ENCODE measurements at places on chromosomes 6 and 20. TPM values are rescaled to one million over a fixed set of nuclear protein-coding genes. Genes with fewer than 3 reads are reported as not detected.
A peak's percentile ranks its signal among the peaks of the same experiment; 100 is the strongest.

The SALL4 gene
- total RNA-seq, result 0.22 TPM

The GDAP1L1 gene
- not detected for total RNA-seq

The PAK5 gene
- total RNA-seq, result not detected

DNA sequence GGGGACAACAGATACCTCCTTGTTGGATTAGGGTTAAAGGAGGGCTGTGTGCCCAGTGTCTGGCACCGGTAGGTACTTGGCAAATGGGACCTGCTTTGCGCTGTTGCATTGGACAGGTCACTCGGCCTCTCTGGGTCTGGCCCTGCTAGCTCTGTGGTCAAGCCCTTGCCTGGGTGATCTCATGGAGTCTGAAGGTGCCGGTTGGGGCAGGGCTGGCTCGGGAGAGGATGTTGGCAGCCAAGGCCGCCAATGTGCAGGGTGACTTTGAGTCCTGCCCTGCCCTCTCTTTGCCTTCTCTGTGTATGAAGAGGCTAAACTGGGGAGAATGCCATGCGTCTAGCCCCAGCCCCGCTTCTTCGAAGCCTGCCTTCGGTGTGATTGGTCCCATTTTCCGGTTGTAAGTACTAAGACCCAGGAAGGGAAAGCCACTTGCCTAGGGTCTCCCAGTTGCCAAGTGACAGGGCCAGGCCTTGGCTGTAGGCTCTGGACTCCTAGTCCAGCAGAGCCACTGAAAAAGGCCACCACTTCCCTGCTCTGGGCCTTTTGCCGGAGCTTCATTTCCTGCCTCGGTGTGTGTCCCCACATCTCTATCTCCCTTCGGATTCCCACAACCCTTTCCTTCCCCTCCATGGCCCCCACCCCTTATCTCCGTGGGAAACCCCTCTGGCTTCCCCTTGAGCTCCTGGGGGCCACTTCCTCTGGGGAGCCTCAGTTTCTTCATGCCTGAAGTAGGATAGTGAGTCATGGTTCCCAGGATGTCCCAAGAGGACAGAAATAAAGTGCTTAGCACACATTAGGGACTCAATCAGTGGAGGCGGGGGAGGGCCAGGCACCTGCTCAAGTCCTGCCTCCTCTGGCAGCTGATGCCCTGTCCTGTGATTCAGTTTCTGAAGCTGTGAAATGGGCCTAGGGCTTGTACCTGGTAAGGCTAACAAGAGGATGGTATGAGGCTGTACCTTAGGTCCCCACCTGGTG is 3.9 kb downstream of the SRC start:
- DNase-seq, result no peak

GRCh38 chr6:25655723-25656122 is 3.7 kb downstream of the SCGN start:
- no peak for DNase-seq

DNA sequence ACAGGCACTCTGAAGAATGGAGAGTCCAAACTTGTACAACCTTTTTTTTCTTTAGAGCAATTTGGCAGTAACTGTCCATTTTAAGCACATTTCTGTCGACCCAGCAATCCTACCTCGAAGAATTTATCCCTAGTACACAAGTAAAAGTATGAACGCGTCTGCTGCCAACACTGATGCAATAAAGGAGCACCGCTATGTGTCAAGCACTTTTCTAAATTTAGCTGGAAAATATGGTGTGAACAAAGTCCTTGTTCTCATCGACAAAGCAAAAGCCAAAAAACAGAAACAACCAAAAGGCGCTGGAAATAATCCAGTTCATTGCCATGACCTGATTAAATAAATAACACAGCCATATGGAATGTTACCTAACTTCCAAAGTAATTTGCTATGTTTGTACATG is 1.1 kb downstream of the DPM1 start:
- DNase-seq, result peak; percentile 32

- DNase-seq, result no peak
Measured at GRCh38 chr6:43823879-43824702, 54.1 kb downstream of the VEGFA start.

- no peak for DNase-seq
Measured at GRCh38 chr6:137006056-137006455, 38.7 kb downstream of the IL20RA start.

DNA sequence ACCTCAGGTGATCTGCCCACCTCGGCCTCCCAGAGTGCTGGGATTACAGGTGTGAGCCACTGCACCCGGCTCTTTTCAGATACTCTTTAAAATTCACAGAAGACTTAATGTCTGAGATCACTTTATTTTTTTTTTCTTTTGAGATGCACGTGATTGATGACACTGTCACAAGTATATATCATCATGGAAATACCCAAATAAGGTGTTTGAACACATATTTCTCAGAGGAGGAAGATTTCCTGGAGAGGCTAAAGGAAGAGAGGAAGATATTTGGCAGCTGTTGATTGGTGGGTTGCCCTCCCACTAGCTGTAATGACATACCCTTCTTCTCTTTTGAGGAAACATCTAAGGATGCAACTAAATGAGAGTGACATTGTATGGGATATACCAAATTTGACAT is 225.9 kb upstream of the CITED2 start:
- no peak for DNase-seq

DNA sequence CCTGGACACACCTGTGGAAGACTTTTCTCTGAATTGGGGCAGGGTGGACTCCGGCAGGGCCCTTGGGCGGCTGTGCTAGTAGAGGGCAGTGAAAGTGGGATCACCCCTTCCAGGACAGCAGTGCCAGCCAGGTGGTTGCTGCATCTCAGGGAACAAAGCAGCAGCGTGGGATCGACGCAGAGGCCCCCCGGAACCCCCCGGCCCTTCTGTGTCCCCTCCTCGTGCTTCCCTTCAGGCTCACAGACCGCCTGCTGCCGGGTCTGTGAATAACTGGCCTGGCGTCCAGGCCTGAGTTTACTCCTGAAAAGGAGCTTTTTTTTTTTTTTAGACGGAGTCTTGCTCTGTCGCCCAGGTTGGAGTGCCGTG is 8.9 kb upstream of the DNAJC5 start:
- DNase-seq, result no peak

DNA sequence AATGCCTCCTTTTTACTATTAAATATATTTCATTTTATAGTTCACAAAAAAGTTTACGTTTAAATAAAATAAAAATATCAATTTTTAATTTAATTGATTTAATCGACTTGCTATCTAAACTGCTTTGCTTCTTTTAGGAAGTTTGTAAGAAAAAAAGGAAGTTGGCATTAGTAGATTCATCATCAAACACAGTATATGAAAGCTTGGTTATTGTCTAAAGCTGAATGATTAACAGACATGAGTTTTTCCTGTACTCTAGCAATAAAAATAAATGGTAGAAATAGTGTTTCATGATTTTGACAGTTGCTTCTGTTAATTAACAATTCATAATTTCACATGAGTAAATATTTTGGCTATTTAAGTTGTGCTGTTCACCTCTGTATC is 1285.5 kb upstream of the GJE1 start:
- DNase-seq, result peak; percentile 15

- no peak for DNase-seq
Measured at GRCh38 chr6:85568411-85568810, 25.2 kb downstream of the SNX14 start.

GRCh38 chr20:2559279-2559626 is 22.9 kb downstream of the TMC2 start:
- no peak for DNase-seq

GRCh38 chr6:63058601-63059000 is 152.7 kb upstream of the FKBP1C start:
- no peak for DNase-seq
